ENCODE measurements at places on chromosomes 6 and 20.

GRCh38 chr6:149964308-149965193, 808 bp downstream of the ULBP1 start:
- DNase-seq: peak; percentile 50

DNA sequence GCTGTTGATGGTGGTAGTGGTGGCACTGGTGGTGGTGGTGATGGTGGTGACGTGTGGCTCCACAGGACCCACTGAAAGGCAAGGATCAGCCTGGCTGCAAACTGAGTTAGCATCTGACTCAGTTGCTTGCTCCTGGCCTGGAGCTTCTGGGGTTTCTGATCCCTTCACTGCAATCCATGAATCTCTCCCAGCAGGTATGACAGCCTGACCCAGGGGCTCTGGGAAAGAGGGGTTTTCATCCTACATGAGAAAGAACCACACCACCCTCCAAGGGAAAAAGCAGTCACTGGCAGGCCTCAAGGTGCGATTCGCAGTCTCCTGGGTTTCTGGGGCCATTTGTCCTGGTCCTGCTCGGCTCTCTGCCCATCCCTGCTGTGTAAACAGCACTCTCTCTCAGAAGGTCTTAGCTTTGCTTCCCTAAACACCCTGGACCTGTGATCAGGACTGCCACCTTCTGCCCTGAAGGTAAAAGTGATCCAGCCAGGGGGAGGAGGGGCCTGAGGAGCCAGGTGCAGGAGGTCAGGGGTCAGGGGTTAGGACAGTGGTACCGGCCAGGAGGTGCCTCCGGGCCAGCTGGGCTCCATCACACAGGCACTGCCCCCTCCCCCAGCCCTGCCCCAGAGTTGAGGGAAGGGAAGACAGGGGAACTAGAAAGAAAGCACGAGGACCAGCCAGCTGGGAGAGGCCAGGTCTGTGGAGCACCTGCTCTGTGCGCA, 152.0 kb downstream of the BMP7 start:
- DNase-seq: no peak

DNA sequence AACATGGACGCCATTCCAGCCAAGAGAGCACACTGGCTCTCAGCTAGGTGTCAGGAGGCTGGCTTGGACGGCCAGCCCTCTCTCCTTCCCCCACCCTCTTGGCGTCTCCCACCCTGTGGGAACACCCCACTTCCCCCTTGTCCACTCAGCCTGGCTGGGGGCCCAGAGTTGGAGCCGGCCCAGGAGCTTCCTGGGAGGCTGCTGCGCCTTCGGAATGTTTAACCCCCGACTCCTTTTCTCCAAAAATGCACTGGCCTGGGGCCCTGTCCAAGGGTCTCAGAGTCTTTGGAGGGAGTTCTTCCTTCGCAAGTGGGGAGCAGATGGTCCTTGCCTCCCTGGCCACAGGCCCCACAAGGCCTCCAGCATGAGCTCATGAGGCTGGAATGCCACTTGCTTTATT, 4.1 kb downstream of the ADAM33 start:
- no peak for DNase-seq

DNA sequence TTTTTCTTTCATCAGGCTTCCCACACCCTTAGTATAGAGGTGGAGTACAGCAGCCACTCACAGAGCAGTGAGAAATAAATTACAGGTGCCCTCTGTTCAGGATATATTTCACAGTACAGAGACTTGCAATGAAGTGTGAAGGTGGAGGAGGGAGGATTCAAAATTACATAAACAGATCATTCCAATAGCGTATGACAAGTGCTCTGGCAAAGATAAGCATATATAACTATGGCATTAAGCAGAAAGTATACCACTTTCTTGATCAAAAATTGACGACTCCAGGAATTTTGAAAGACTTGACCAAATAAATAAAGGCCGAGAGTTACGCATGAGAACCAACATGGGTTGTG, 108.7 kb downstream of the GPX5 start:
- no peak for DNase-seq

- no peak for DNase-seq
These were observed 12.1 kb downstream of the LGSN start for GRCh38 chr6:63307581-63308246.

- no peak for DNase-seq
These were observed 19.9 kb downstream of the ATXN1 start for GRCh38 chr6:16741112-16742016.

DNA sequence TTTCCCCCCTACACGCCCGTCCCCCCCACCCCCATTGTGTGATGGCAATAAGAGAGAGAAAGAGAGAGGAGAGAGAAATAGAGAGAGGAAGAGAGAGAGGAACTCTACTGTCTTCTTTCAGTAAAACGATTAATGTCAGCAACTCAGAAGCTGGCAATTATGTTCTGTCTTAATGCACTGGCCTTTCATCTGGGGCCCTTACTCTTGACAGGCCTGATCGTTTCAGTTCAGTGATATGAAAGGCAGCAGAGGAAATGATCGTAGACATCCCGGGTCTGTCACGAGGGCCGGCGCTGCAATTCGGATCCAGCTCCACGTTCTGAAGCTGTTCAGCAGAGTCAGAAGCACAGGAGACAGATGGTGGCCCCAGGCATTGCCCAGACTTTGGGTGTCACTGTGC, 308.9 kb downstream of the ZNF217 start:
- DNase-seq: no peak

- DNase-seq: no peak
These were observed 477.5 kb downstream of the GJA1 start for GRCh38 chr6:121912905-121913304.

DNA sequence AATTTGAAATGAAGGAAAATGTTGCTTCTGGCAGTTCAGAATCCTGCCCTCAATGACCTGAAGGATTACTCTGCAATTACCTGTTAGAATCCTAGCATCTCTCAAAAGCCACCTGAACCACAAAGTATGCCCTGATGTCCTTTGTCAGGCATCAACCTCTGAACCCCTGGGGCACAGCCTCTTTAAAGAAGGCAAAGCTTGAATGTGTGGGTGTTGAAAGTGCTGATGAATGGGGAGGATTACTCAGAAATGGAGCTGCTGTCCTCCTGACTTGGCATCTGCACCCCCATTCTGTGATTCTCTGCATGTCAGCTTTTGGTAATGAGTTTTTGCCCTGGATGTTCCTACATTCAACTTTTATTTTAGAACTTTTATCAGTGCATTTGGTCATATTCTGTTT, 179.2 kb downstream of the PKHD1 start:
- DNase-seq: no peak

DNA sequence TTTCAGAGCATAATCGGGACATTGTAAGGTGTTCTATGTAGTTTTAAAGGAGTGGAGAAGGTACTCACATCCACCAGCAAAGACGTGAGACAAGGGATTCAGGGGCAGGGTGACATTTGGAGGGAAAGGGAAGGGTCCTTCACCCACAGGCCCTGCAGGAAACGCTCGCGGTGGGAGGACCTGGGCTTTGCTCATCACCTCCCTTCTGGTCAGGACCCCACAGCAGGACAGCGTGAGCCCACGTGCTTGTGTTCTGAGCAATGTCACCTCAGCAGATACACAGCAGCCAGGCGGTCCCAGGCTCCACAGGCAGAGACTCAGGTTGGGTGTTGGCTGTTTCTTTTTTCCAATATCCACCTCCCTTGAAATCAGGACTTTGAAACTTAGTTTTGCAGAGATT, 27.5 kb downstream of the DLL1 start:
- DNase-seq: no peak

DNA sequence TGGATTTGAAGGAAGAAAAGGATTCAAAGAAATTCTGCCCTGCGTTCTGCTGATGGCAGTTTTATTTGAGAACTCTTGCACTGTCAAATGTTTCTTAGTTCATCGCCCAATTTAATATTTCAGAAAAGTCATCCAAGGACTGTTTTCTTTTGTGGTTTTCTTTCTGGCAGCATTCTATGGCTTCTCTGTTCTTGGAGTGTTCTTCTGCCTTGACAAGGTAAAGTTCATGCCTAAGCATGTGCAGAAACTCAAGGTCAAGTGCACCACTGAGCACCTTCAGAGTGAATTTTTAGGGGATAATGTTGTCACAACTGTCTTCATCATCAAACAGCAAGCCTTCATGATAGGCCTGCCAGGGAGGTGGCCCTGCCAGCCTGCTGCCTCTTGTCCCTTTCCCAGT, 225.6 kb downstream of the PLCB1 start:
- DNase-seq: no peak

- peak; percentile 35 for DNase-seq
These were observed 1.6 kb downstream of the MYLIP start for GRCh38 chr6:16130437-16130891.

- DNase-seq: peak; percentile 58
These were observed 125.8 kb downstream of the MRPL14 start for GRCh38 chr6:44001318-44002066.

DNA sequence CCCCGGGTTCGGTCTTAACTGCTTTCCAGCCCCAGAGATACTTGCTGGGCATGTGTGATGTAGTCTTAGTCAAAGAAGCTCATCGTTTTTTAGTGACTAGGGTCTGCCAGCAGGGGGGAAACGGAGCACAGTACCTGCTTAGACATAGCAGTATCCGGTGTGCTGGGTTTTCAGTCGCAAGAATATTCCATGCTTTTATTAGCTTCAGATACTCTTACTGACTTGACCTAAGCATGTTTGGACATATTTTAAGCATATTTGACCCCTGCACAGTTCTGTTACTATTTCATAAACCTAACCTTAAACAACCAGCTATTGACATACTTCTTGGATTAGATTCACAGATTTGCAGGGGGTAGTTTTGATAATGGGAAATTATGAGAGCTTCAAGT, 3.0 kb downstream of the E2F3 start:
- DNase-seq: peak; percentile 68

DNA sequence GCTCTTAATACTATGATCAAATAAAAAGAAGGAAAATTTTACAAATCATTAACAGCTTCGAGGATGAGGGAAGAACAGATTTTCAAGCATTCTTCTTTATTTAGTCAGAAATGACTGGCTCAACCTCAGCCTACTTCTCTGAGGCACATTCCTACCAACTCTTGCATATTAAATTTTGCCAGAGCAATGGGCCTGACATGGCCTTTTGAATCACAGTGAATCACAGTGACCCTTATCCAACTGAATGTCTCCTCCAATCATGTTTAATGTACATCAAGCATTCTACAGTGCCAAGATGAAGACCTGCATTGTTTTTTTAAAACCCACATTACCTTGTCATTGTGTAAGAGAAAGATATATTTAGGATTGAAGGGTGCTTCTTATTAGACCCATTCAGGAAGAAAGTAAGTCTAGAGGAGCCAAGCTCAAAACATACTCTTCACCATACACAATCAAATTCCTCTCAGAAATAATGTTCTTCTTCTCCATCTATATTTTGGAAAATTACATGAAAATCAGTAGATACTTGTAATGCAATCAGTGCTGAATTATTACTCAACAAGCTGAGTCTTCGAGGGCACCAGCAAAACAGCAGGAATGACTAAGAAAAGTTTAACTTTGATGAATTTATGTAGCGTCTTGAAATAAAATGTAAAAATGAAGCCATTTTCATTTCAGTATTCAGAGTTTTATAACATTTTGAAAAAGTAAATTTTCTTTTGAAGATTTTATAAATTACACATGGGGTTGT, 44.1 kb upstream of the MOXD1 start:
- DNase-seq: no peak

DNA sequence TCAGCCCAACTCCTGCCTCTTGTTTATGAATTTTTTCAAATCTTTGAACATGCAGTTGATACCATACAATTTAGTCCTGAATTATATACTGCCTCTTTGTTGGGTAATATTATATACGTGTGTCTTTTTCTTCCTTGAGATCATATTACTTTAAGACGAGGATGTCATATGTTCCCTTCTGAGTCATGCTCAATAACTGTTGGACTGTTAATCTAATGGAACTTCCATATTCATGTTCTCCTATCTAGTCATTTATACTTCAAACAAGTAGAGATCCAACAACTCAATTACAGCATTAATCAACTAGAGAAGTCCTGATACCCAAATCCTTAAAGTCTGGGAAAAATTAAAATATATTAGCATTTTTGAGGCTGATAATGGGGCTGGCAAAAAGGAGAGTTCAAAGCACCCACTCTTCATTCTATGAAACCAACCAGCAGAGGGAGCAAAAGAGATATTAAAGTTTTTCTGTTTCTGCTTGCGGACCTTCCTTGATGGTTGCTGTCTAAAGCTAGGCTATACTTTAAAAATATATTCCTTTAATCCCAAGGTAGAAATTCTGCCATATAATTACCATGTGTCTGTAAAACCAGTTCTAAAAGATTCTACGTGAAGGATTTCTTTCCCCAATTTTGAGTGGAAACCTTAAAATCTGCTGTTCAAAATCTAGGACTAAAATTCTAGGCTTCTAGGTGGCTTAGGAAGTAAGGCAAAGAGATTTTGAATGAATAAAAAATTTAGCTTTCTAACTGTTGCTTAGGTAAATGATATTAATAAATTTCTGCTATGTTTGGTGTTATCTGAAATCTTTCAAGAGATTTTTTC, 498.9 kb downstream of the BCKDHB start:
- no peak for DNase-seq

- no peak for DNase-seq
These were observed 71.8 kb downstream of the INSM1 start for GRCh38 chr20:20439602-20440190.

GRCh38 chr20:8242066-8242465, 110.0 kb downstream of the PLCB1 start:
- DNase-seq: no peak

GRCh38 chr20:49594143-49594930, 26.4 kb upstream of the PTGIS start:
- DNase-seq: peak; percentile 87

DNA sequence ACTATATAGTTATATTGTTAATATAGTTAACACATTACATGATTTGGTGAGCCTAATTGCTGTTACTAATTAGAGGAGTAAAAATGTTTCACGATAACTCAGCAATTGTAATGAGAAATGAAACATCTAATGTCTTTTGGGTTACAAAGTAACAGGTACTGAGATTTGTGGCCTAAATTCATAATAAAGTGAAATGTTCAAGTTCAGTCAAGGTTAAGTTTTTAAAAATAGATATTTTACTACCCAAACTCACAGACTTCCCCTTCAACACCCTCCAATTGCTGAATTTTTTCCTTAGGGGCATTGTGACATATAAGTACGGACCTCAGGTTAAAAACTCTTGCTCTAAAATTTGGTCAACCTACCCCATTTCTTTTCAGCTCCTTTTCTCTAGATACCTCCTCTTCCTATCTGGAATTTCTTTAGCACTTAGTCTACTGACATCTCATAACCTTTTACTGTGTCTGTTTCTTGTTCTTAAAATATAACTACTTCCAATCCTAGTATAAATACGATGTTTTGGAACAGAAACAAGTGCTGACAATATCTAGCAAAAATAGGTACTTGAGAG, 112.3 kb upstream of the PRSS16 start:
- DNase-seq: no peak

DNA sequence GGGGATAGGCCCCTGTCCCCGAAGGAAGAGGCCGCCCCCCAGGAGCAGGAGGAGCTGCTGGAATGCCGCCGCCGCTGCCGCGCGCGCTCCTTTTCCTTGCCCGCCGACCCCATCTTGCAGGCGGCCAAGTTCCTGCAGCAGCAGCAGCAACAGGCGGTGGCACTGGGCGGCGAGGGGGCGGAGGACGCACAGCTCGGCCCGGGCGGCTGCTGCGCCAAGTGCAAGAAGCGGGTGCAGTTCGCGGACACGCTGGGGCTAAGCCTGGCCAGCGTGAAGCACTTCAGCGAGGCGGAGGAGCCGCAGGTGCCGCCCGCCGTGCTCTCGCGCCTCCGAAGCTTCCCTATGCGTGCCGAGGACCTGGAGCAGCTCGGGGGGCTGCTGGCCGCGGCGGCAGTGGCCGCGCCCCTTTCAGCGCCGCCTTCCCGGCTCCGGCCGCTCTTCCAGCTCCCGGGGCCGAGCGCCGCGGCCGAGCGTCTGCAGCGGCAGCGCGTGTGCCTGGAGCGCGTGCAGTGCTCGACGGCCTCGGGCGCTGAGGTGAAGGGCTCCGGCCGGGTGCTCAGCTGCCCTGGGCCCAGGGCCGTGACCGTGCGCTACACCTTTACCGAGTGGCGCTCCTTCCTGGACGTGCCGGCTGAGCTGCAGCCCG, 630 bp downstream of the PPP1R3G start:
- DNase-seq: peak; percentile 32
